Activated CD8-positive, alpha-beta memory T cell treated with anti-CD3 and anti-CD28 coated beads for 48 hours (primary cell): ENCODE measurements at places on chromosomes 5 and 9.

DNA sequence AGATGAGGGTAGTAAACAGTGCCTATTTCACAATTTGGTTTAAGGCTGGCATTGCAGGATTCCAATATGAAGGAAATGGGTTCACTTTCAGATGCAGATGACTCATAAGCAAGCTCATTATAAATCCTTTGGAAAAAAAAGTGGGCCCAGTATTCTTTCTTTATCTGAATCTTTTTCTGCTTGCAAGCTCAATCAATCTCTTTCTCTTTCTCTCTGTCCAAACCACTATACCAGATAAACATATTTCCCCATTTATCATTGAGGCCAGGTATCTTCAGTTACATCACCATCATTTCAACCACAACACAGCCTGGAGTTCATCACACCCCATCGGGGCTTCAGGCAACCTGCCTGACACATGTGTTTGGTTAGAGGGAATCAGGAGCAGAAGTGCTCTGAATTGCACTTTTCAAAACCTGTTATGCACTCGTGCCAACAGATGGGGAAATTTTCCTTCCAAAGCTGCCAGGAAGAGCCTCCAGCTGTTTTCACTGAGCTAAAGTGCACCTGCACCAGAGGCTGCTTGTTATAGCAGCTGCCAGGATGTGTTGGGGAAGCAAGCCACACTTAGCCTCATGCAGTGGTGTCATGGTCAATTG lies 30.0 kb upstream of the MAMDC2 start:
- no peak for DNase-seq

- no peak for DNase-seq
Measured at GRCh38 chr9:130107955-130108354, 54.2 kb downstream of the GPR107 start.

DNA sequence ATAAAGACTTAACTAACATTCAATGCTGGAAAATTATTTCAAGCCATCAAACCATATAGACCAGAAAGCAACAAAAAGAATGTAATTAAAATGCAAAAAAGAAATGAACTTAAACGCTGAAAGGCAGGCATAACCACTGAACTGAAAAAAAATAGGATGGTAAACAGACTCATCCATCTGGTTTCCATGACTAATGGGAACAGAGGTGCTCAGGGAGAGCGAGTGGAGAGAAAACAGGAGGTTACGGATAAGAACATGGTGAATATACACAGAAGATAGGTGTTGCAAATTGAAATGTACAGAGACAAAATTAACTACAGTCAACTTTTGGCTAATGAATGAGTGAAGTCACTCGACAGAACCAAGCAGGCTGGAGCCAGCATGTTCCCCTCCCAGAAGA lies 43.5 kb upstream of the RNF38 start:
- no peak for DNase-seq

- DNase-seq: no peak
Measured at GRCh38 chr5:180114304-180115003, 42.9 kb upstream of the RNF130 start.
